ENCODE measurements at places on chromosomes 4 and X.

GRCh38 chrX:133580625-133581024 is 165.3 kb upstream of the GPC4 start:
- DNase-seq, result no peak

DNA sequence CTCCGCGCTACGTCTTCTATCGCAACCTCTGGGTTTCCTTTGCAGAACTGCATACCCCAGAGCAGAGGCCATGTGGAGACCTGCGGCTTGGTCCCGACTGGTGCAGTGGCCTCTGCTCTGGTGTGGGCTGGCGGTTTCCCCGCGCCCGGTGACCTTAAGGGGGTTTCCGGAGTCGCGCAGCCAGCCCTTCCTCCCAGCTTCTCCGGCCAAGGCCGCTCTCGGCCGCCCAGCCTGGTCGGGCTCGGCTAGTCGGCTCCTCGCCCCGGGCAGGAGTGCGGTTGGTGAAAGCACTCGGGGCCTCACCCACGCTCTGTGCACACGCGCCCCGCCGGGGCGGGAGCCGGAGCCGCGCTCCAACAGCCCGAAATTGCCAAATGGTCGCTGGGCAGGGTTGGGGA is 84.9 kb downstream of the BCOR start:
- DNase-seq, result no peak

GRCh38 chrX:115591420-115591819 is 30.4 kb downstream of the PLS3 start:
- DNase-seq, result no peak

DNA sequence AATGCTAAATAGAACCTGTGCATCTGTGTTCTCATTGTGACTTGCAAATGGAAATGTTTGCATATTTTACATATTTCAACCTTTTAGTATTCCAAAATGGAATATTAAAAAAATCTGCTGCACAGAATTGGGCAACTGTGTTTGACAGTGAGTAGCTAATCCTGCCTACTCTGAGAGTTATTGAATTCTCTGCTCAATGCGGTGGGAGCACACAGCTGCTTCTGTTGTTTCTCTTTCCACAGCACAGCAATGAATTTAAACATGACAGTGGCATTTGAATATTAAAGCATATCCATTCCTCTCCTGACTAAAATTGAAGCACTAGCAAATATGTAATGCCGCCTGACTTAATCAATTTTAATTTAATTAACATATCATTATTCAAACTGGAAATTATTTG is 366.6 kb downstream of the GASK1B start:
- DNase-seq, result no peak

DNA sequence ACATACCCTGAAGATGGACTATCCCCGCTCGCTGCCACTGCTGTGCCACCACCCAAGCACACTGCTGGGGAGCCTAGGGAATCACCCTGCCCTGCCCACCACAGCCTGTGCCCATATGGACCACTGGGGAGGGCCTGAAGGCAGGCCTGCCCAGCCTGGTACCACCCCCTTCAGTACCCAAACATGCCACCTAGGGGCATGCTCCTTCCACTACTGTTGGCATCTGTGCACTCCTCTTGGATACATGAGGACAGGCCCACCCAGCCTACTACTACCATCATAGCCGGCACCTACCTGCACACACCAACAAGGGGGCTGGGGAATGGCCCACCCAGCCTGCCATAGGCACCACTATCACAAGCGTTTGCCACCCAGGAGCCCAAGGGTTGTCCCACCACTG is 30.1 kb upstream of the PRDX4 start:
- DNase-seq, result no peak
